Activated CD8-positive, alpha-beta T cell treated with anti-CD3 and anti-CD28 coated beads, Interleukin-2, amount 10 ng/mL, durations not matched to agents 7 days and 5 days (primary cell): ENCODE measurements at places on chromosomes 5 and 9.
A peak's percentile ranks its signal among the peaks of the same experiment; 100 is the strongest.

DNA sequence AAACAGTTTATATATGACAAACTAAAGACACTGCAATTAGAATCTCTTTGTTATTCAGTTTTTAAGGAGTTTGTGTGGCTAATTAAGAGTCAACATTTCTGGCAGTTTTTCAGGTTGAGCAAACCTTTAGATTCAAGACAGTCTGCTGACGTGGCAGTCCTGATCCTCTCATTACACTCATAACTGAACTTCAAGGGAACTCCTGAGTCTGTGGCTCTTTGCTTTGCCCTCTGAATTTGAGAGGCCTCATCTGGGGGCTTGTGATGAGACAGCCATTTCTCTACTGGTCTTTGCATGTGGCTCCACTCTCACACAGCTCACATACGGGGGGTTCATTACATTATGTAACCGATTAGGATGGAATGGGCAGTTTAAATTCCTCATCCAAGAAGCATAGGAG lies 182.9 kb upstream of the MEF2C start:
- H3K27ac ChIP-seq, result no peak overlapping the region
- H3K36me3 ChIP-seq, result no peaks in the 10 kb centered on the region
- DNase-seq, result no peak

- H3K4me3 ChIP-seq, result no peak overlapping the region
- no peaks in the 10 kb centered on the region for H3K4me1 ChIP-seq
- no peaks in the 10 kb centered on the region for H3K36me3 ChIP-seq
- DNase-seq, result no peak
Observed at GRCh38 chr5:153926201-153926600, 112.5 kb downstream of the FAM114A2 start.

GRCh38 chr5:154683101-154683880 lies 71.9 kb upstream of the LARP1 start:
- H3K4me3 ChIP-seq, result peak overlapping the region; percentile 53
- H3K27me3 ChIP-seq, result peaks cover 19% of the 10 kb centered on the region
- no peak overlapping the region for H3K27ac ChIP-seq
- H3K36me3 ChIP-seq, result no peaks in the 10 kb centered on the region
- H3K4me1 ChIP-seq, result peaks cover 5% of the 10 kb centered on the region

DNA sequence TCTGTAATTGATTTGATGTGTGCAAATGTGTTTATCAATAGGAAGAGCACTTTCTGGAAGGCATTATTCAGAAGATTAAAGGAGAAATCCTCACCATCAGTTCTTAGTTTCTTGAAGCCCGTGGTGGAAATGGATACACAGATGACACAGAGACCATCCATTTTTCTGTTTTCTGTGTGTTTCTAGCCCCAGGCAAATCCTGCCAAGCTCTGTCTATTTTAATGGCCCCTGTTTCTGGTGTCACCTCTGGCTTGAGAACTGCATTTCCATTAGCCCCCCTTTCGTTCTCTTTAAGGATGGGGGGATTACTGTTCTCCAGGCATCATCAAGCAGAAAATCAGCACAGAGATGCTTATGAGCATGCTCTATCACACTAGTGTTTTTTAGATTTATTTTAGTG lies 37.3 kb downstream of the DAPK1 start:
- no peak overlapping the region for H3K4me3 ChIP-seq
- no peaks in the 10 kb centered on the region for H3K36me3 ChIP-seq
- no peaks in the 10 kb centered on the region for H3K27me3 ChIP-seq
- DNase-seq, result no peak
- peaks cover 2% of the 10 kb centered on the region for H3K4me1 ChIP-seq

DNA sequence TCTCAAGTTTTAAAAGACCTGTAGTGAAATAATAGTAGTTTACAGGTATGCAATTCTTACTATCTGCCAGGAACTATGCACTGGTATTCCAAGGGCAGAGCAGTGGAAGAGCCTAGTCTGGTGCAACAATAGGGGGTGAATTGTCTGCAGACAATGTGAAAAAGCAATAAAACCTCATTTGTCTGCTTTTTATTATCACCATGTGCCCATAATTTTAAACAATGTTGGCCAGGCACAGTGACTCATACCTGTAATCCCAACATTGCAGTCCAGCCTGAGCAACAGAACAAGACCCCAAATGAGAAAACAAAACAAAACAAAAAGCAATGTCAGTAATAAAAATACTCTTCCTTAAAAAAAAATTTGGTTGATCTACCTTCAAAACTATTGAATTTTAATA lies 12.2 kb upstream of the SLC44A1 start:
- H3K4me1 ChIP-seq, result no peaks in the 10 kb centered on the region
- DNase-seq, result no peak
- no peak overlapping the region for H3K4me3 ChIP-seq
- no peak overlapping the region for H3K27ac ChIP-seq
- H3K36me3 ChIP-seq, result no peaks in the 10 kb centered on the region

DNA sequence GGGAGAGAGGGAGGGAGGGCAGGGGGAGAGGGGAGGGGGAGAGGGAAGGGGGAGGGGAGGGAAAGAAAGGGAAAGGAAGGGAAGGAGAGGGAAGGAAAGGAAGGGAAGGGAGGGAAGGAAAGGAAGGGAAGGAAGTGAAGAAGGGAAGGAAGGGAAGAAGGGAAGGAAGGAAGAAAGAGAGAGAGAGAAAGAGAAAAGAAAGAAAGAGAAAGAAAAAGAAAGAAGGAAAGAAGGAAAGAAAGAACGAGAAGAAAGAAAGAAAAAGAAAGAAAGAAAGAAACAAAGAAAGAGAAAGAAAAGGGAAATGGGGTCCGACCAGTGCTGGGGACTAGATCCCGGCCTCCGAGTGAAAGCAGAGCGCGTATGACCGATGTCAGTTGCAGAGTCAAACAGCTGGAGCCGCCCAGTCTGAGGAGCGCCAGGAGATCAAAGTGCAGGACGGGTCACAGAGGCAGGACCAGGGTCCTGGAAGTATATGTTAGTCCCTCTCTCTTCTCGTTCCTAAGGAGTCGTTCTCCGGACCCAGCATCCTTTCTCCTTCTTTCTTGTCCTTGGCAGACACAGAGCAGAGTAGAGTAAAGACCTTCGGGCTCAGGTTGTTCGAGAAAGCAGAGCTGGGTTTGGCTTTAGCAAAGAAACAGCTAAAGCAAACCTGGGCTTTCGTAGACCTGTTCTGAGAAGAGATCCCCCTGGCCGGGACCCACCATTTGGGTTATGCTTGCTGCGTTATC lies 305.4 kb upstream of the MSX2 start:
- DNase-seq, result no peak
- peaks cover 10% of the 10 kb centered on the region for H3K4me1 ChIP-seq
- no peak overlapping the region for H3K27ac ChIP-seq
- peaks cover 2% of the 10 kb centered on the region for H3K27me3 ChIP-seq
- H3K4me3 ChIP-seq, result no peak overlapping the region
- H3K36me3 ChIP-seq, result no peaks in the 10 kb centered on the region

GRCh38 chr9:117662651-117663050 lies 41.6 kb upstream of the TLR4 start:
- no peak for DNase-seq
- no peaks in the 10 kb centered on the region for H3K36me3 ChIP-seq
- H3K4me3 ChIP-seq, result no peak overlapping the region
- no peak overlapping the region for H3K27ac ChIP-seq

GRCh38 chr9:72322259-72322658 lies 42.7 kb downstream of the ZFAND5 start:
- H3K27ac ChIP-seq, result no peak overlapping the region
- no peak for DNase-seq
- H3K36me3 ChIP-seq, result no peaks in the 10 kb centered on the region
- H3K4me3 ChIP-seq, result no peak overlapping the region
- no peaks in the 10 kb centered on the region for H3K4me1 ChIP-seq

DNA sequence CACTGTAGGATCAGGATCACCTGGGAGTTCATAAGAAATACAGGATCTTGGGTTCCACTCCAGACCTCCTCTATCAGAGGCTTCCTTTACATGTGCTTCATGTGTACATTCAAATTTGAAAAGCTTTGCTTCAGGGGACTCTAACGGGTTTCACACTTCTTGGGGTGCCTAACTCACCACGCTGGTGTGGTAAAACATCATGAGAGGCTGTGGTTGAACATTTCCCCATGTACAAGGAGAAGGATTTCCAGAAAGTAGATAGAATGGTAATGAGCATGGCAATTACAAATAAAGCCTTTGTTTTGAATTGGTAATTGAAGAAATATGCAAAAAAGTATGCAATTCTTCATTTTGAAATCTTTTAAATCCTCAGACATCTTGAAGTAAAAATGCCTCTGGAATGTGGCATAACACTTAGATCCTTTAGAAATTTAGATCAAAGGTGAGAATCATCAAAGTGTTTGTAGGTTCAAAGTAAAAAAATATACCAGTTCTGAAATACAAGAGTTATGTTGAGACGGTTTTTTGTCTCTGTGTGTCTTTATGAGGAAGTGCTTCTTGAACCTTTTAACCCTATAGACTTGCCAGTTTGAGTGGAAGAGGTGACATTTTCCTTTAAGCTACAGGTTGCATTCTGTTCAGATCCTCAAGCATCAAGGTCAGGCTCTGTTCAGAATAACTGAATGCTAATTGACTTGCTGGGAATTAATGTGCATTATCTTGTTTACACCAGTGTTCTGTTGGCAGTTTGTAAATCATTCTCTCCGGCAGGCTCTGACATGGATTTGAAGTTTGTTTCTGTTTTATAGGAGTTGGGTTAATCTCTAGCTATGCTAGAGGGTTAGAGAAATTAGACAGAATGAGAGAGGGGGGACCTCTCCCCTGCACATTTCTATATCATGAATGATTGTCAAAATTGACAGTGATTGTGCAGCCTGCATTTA lies 415.3 kb downstream of the MAN2A1 start:
- H3K4me3 ChIP-seq, result no peak overlapping the region
- no peaks in the 10 kb centered on the region for H3K27me3 ChIP-seq
- H3K36me3 ChIP-seq, result no peaks in the 10 kb centered on the region
- DNase-seq, result no peak

DNA sequence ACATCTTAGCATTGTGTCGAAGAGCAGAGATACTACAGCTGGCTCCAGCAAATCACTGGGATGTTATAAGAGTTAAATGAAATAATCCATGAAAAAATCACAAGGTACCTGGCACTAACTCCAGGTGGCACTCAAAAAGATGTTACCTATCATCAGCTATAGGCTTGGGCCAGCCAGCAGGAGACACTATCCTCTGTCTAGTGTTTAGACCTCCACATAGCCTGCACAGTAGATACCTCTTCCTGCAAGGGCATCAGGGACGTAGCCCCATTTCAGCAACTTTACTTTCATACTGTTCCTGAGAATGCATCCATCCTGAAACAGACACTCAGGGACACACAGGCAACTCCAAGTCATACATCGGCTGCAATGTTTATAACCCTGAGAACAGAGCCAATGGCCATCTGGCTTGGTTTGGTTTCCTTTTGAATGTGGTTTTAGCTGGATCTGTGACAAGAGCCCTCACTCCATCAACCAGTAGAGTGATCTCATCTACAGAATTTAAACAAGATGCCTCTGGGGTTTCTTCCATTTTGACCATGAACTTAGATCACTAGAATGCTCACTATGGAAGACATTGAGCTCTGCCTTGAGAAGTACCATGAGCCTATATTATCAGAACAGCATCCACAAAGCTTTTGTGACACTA lies 69.9 kb downstream of the TLE1 start:
- no peak for DNase-seq
- peaks cover 19% of the 10 kb centered on the region for H3K4me1 ChIP-seq
- H3K27ac ChIP-seq, result no peak overlapping the region
- peak overlapping the region; percentile 12 for H3K4me3 ChIP-seq

DNA sequence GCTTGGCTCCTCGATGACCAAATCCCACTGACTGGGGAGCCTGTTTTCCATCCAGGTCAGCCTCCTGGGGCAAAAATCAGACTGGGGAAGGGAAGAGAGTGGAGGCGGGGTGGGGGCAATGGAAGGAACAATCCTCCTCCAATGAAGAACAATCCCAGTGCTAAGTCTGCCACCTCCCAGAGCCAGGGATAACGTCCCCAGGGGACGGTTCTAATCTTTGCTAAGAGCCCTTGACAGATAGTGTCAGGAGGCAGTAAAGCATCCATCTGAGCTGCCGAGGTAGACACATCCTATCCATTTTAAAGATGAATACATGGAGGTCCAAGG lies 298.5 kb upstream of the MSX2 start:
- H3K36me3 ChIP-seq, result no peaks in the 10 kb centered on the region
- no peaks in the 10 kb centered on the region for H3K27me3 ChIP-seq
- no peak overlapping the region for H3K4me3 ChIP-seq
- no peak for DNase-seq
- peaks cover 3% of the 10 kb centered on the region for H3K4me1 ChIP-seq

DNA sequence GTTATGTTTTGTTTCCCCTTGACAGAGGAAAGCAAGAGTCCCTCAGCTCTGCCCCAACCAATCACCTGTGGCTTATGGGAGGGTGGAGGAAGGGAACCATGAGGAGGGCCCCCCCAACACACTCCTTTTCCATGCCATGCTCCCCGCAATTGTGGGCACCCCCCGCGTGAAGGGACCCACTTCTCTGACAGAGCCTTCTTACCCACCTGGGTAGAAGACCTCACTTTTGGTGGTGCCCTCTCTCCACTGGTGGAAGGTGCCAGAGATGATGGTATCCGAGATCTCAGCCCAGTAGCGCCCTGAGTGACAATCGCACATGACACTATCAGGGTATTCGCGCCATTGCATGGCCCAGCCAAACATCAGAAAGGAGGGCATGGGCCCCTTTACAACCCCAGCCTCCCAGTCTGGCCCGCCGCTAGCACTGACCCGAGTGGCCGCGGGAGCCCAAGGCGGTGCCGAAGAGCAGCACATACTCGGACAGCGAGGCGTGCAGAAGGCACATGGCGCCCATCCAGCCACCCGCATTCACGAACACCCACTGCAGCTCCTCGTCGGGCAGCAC lies 714 bp downstream of the SIGMAR1 start:
- H3K36me3 ChIP-seq, result peaks cover 19% of the 10 kb centered on the region
- peaks cover 38% of the 10 kb centered on the region for H3K4me1 ChIP-seq
- peak; percentile 35 for DNase-seq
- H3K27me3 ChIP-seq, result no peaks in the 10 kb centered on the region
- H3K4me3 ChIP-seq, result peak overlapping the region; percentile 85

- H3K4me1 ChIP-seq, result peaks cover 29% of the 10 kb centered on the region
- peaks cover 2% of the 10 kb centered on the region for H3K27me3 ChIP-seq
- no peak for DNase-seq
Observed at GRCh38 chr5:318341-318897, 3.1 kb upstream of the AHRR start.

- no peak overlapping the region for H3K27ac ChIP-seq
- peaks cover 32% of the 10 kb centered on the region for H3K27me3 ChIP-seq
- no peak for DNase-seq
- no peak overlapping the region for H3K4me3 ChIP-seq
Observed at GRCh38 chr9:135478191-135478590, 1.4 kb upstream of the PPP1R26 start.

DNA sequence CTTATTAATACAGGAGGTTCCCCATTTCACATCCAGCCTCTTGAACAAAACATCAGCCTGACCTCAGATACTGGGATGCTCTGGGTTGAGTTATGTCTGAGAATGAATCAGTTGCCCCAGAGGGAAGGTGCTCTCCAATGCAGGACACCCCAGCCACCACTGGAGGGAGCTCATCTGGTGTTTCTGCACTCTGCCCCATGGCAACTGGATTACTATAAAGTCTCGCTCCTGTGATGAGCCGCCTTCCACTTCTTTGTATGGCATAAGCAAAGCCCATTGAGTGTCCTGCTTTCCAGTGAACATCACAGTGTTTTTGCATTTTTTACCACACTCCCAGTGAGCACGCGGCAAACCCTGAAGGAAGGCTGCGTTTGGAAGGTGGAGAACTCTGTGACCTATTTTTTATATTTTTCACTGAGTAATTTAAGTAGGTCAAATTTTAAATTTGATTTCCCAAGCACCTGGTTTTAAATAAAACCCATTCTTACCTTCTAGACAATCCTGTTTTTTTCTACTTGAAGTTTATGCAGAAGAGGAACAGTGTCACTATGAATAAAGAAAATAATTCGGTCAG lies 176.9 kb upstream of the WWC1 start:
- no peaks in the 10 kb centered on the region for H3K27me3 ChIP-seq
- no peaks in the 10 kb centered on the region for H3K4me1 ChIP-seq
- no peaks in the 10 kb centered on the region for H3K36me3 ChIP-seq
- no peak overlapping the region for H3K27ac ChIP-seq
